Cerebellum (tissue), 4 donors: ENCODE measurements at places on chromosomes 7 and 10.

DNA sequence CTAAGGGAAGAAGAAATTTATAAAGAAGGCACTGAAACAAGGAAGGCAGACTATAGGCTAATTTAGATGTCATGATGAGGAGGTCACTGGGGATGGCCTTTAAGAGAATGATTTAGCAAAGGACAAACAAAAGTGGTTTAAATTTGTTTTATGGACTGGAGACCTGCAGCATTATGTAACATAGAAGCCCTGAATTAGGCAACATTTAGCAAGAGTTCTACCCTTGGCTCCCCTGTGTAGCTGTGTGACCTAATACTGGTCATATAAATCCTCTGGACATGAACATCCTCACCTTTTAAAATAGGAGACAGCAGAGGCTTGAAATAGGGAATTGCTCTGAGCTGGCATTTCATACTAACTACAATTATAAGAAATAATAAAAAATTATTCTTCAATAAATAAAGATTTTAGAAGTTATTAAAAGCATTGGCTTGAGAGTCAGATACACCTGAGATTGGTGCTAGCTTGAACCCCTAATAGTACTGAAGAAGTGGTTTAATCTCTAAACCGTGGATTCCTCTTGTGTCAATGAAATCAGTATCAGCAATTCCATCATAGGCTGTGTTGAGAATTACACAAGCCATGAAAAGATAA, 48.9 kb downstream of the RNLS start:
- no peak for DNase-seq

DNA sequence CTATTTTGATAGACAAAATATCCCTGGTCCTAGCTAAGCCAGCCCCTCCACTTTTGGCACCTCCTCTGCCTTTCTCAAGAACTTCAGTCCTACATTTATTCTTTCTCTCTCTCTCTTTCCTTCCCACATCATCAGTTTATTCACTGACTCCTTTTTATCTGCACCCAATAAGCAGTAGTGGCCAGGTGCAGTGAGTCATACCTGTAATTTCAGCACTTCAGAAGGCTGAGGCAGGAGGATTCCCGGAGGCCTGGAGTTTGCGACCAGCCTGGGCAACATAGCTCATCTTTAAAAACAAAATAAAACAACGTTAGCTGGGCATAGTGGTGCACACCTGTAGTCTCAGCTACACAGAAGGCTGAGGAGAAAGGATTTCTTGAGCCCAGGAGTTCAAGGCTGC, 19.4 kb upstream of the NRP1 start:
- DNase-seq: no peak

DNA sequence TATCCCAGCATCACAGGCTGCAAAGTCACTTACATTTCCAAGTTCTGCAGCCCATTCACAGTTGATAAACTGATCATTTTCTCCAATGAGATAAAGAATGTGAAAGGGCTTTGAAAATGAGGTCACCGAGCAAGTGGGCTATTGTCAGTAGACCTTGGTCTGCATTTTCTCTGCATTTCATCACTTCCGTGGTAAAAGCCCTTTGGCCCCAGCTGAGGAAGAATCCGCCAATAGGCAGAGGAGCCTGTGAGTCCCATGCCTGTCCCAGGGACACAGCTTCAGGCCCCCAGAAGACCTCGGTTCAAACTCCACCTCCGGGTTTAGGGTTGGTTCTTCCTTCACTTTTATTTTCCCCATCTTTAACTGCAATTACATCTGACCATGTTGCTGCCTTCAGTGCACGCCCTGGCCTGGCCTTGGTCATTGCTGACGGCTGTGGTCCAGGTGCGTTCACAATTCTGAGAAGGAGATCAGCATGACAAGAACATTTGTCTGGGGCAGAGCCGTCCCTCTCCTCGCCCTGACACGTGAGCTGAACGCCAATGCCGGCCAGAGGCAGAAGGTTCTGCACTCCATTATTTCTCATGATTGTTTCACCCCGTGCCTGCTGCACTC, 292.5 kb downstream of the TCERG1L start:
- DNase-seq: no peak

DNA sequence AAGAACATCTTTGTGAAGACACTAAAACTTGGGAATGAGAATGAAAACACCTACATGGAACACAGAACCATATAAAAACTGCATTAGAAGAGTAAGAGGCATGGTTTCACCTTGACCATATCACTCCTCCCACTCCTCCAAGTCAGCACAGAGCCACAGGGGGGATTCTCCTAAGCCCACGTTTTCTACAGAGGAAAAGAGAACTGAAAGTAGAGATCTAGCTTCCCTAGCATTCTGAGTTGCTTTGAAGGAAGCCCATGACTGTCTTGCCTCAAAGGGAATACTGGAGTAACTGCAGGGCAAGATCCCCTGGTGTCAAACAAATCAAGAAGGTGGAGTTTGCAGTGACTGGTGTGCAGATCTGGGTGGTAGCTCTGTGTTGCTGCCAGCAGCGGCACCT, 43.9 kb downstream of the HBP1 start:
- no peak for DNase-seq

DNA sequence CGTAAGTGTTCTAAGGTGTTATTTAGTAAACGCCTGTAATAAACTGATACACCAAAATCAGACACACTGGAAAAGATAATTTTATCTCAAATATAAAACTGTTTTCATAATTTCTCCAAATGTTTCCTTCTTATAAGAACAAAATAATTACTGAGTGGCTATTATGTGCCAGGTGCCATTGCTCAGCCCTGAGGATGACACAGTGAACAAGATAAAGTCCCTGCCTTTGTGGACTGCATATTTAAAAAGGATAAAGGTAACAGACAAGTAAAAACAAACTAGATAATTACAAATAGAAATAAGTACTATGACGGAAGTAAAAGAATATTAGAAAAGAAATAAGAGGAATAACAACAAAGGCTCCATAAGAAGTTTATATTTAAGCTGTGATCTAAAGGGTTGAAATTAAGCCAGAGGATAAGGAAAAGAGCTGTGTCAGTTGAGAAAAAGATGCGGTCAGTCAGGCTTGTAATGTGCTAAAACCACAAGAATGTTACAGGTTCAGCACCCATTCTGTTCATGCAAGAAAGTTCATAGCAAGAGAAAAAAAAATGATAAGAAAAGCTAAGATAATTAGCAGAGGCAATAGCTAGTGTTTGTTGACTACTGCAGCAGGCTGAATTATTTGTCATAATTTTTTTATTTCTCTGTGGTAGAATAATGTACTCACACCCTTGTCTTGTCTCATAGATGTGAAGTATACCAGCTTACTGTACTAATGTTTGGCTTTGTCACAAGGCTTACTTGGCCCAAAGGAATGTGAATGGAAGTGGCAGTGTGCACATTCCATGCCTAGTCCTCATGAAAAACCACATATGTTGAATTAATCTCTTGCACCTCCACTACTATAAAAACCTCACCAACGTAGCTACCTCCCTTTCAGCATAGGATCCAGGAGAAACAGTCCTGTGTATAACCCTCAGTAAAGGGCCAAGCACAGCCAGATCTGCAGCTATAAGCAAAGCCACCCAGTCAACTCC, 75.1 kb downstream of the CRPPA start:
- no peak for DNase-seq

DNA sequence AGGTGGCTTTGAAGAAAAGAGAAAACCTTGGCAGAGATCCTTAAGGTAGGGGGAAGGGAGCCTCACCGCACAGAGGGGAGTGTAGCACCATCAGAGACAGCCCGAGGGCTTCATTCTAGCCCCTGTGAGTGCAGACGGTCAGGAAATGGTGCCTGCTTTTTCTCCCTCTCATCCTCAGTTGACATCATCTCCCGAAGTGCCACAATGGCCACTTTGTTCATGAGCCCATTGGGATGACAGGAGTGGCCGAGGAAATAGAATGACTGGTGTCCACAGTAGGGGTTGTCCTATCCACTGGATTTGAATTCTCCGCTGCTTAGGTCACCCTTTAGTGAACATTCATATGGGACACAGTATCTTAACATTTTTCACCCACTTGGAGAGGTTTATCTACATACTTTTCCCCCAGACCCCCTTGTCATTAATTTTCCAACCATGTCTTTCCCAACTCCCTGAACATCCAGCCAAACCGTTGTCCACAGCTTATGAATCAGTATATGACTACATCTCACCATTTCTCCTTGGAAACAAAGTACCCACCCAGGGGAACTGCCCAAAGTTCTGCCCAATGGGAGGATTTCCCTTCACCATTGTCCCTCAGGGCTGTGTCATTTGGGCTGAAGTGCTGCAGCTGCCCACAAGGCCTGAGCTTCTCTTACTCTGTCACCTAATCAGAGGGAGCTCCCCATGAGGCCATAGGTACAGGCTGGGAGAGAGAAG, 108.8 kb downstream of the ADCY1 start:
- DNase-seq: no peak

DNA sequence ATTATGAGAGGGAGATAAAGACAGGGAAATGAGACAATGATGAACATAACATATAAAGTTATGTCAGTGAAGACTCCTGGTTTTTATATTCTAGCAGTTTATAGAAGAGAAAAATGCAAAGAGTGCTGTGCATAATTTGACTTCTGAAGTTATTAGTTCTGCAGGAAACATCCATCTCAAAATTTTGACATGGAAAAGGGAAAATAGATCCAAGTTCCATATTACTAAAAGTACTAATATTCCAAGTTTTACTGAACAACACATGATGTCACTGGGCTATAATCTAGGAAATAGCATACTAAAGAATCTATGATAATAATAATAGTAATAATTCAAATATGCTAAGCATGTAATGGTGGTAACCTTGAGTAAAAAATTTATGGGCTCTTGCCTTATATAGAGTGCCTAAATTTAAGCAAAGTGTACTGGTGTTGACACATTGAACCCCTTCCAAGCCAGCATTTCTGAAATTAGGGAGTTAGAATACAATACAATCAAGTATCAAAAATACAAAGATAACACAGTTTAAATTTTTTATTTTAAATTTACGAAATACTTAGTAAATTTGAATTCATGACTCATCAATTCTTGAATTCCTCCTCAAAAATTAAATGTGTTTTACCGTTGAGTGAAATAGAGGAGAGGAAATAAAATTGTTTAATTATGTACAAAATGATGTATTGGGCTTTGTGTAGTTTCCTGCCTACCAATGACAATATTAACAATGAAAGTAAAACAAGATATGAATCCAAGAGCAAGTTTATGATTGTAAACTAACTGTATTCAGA, 102.8 kb upstream of the KCND2 start:
- DNase-seq: no peak

DNA sequence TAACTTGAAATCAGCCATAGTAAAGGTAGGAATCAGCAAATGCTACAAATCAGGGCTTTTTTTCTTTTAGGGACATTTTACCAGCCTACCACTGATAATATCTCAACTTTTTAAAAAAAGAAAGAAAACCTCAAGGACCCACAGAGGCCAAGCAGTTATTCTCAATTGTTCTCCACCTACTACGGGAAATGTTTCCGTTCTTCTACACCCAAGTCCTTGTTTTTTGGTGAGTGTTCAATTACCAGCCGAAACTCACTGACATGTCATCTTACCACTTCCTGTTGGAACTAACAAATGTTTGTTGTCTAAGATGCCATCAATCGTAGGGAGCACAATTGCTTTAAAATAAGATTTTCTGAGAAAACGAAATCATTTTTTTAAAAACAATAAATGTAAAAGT, 50.2 kb upstream of the CDK1 start:
- DNase-seq: no peak

GRCh38 chr10:32471232-32471631, 25.3 kb downstream of the CCDC7 start:
- no peak for DNase-seq

DNA sequence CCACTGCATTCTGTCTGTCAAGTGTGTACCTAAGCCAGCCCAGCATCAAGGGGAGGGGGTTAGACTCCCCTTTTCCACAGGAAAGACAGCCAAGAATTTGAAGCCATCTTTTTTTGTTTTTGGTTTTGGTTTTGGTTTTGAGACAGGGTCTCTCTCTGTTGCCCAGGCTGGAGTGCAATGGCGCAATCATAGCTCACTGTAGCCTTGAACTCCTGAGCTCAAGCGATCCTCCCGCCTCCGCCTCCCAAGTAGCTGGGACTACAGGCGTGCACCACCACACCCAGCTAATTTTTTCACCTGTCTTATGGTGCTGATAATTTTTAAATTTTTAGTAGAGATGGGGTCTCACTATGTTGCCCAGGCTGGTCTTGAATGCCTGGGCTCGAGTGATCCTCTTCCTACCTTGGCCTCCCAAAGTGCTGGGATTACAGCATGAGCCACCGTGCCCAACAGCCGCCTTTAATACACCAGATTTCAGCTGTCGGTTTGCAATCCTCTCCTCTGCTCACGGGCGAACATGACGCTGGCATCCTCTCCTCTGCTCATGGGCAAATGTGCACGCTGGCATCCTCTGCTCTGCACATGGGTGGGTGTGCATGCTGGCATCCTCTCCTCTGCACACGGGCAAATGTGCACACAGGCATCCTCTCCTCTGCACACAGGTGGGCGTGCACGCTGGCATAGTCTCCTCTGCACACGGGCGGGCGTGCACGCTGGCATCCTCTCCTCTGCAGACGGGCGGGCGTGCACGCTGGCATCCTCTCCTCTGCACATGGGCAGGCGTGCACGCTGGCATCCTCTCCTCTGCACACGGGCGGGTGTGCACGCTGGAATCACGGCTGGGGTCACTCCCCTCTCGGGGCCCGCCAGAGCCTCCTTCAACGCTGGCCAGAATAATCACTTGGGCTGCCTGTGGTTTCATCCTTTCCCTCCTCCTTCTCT, 56.0 kb upstream of the PDGFA start:
- DNase-seq: no peak

DNA sequence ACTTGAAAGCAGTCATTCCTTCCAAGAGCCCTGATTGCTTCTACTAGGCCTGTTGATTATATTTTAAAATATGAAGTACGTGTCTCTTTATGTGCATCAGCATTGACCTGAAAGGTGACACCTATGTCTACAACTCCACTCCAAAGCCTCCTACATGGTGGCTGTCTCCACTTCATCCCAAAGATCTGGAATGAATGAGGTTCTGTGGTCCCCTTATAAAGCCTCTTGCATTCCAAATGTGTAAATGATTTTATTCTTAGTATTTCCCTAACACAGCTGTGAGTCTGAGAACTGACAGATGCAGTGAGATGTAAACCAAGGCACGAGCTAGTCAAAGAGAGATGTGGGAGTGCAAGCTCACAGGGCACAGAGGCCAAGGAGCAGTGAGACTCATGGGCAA, 176.0 kb upstream of the SVIL start:
- no peak for DNase-seq

DNA sequence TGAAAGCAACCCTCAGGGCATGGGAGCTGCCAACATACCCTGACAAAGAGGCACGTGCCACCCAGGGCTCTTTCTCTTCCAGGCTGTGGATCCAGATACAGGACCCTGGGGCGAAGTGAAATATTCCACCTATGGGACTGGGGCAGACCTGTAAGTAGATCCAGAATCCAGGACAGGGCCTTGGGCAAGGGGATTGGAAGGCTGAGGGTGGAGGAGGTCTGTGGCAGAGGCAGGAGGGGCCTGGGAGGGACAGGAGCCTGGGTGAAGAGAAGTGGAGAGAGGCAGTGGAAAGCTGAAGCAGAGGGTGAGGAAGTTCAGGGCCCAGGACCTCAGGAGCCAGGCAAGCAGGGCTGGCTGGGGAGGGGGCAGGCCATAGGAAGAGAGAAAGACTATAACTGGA, 13.8 kb downstream of the LRIT2 start:
- no peak for DNase-seq

DNA sequence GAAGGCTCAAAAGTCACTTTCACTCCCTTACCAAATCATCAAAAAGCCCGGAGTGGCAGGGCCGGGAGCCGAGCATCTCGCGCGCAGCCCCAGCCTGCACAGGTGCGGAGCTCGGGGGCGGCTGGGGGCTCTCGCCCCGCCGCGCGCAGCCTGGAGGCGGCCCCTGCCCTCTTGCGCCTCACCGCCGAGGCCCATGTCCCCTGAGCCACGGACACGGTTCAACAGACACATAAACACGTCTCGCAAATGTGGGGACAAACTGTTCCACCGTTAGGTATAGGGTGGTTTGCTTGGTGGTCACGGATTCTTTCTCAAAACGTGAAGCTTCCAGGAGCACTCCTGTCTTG, 700 bp downstream of the GSAP start:
- peak; percentile 3 for DNase-seq
